ENCODE measurements at places on chromosomes 13 and 19.

DNA sequence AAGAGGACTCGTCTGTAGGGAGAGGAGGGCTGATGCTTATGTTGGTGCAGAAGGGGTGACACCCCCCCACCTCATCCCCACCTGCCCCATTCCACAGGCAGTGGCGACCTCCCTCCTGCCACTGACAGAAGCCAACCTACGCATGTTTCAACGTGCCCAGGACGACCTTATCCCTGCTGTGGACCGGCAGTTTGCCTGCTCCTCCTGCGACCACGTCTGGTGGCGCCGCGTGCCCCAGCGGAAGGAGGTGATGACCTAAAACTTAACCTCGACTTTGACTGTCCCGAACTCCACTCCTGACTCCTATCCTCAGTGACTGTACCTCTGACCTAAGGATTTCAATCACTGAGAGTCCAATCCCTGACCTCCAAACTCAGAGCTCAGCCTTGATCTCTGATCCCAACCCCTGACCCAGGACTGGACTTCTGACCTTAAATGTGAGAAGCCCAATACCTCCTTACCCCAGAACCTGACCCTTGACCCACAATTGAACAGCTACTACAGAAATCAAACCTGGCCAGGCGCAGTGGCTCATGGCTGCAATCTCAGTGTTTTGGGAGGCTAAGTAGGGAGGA lies 3.8 kb downstream of the SHFL start:
- no peak for DNase-seq

DNA sequence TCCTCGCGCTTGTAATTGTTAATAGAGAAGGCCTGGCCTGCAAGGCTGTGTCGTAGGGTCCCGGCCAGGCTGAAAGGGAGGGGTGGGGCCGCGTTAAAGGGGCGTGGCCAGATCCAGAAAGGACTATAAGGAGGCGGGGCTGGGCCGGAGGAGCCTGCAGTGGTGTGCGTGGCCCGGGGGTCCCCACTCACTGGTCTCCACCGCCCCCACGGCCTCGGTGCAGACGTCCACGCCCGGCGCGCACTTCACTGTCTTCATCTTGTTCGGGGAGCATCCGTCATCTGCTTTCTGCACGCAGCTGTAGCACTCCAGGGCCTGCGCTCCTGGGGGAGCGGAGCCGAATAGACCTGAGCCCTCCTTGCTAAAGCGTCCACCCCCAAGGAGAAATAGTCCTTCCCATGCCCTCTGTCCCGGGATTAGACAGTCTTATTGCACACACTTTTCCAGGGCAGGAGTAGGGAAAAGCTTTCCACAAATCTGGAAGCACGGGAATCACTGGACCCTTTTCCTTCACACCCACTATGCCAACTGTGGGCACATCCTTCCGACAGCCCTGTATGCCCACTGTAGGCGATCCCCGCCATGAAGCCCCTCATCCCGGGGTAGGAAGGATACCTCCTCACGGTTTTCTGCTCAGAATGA lies 1.2 kb downstream of the LYPD3 start:
- DNase-seq, result peak; percentile 8

DNA sequence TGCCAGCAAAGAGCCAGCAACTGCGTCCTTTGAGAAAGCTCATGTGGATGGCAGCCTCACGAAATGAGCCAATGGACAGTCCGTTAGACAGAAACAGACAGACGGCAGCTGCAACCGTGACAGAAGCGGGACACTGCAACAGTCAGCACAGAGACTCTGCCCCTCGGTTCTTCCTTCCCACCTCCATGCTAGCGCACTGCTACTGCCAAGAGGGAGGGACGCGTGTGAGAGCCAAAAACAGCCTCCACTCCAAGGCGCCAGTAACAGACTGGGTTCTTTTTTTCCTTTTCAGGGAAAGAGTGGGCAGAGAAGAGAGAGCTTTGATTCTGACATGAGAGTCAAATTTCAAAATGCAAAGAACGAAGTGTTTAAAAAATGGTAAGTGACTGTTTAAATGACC lies 77.5 kb downstream of the SERP2 start:
- DNase-seq, result no peak

DNA sequence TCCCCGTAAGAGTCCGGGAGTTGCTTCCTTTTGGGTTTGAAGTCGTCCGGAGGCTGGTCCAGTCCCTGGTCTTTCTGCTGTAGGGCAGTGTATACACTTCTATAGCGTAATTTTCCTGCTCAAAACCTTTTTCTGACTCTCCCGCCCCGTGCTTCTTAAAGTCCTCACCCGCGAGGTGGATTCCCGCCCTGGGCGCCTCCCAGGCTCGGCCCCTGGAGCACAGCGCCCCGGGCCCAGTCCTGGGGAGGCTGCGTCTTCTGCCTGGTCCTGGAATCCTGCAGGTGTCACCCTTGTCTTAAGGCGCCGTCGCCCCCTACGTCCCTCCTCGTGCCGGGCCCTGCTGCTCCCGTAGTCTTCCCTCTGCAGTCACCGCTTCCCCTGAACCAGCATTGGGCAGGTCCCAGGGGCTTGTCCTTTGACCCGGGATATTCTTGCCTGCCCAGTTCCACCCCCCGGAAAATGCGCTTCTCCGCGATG lies 34.4 kb upstream of the ZNF808 start:
- DNase-seq, result peak; percentile 50

- no peak for DNase-seq
Measured at GRCh38 chr19:38675611-38676010, 28.2 kb downstream of the ACTN4 start.

GRCh38 chr13:110942248-110942981 lies 27.5 kb upstream of the ANKRD10 start:
- no peak for DNase-seq

- peak; percentile 30 for DNase-seq
Measured at GRCh38 chr13:48216204-48216711, 16.7 kb upstream of the ITM2B start.

DNA sequence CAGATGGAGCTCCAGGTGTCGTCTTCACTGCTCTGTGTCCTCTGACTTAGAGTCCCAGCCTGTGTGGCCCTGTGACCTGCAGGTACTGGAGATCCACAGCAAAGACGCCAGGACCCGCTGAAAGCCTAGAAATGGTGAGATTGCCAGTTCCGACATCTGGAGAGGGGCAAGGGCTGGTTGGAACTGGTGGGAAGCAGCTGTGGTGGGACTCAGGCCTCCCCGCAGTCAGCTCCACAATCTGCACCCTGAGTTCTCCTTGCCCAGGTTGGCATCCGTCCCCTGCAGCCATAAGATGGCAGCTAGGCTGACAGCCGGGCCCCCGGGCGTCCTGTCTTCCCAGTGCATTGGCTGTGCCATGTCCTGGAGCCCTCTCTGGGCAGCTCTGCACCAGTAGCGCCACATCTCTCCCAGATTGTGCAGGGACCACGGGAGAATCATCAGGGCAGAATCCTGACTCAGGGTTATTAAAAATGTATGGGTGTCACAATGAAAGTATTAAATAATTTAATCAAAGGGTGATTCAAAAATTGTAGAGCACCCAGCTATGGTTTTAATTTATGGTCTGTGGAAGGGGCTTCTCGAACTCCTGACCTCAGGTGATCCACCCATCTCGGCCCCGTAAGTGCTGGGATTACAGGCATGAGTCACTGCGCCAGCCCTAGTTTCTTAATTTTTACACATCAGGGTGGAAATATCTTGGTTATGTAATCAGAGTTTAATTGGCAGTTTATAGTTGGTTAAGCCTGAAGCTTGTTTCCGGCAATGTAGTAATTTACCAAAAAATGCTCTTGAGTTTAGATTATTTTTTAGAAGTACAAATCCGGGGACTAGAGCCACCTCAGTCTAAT lies 32.2 kb upstream of the ZNF681 start:
- no peak for DNase-seq

DNA sequence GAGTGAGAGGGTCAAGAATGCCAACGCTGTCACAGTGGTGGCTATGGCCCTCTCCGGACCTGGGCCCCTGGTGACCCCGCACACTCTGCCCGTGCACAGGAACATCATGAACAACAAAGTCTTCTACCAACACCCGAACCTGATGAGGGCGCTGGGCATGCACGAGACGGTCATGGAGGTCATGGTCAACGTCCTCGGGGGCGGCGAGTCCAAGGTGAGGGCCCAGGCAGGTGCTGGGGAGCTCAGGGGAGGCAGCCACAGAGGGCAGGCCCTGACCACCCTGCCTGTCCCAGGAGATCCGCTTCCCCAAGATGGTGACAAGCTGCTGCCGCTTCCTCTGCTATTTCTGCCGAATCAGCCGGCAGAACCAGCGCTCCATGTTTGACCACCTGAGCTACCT lies 62.6 kb downstream of the RYR1 start:
- no peak for DNase-seq

DNA sequence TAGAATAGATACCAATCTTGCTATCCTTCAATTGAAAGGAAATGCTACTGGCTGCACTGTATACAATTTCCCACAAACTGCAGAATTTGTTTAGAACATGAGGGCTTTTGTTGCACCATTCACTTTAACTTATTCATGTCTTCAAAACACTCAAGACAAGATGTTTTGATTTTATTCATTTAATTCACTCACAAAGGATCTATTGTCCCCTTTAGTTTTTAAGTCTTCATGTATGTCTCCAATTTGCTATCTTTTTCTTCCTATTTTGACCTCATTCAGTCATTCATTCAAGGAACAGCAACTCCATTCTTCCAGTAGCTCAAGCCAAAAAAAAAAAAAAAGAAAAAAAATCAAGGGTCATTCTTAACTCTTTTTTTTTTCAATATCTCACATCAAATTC lies 130.6 kb upstream of the SOX21 start:
- DNase-seq, result no peak

DNA sequence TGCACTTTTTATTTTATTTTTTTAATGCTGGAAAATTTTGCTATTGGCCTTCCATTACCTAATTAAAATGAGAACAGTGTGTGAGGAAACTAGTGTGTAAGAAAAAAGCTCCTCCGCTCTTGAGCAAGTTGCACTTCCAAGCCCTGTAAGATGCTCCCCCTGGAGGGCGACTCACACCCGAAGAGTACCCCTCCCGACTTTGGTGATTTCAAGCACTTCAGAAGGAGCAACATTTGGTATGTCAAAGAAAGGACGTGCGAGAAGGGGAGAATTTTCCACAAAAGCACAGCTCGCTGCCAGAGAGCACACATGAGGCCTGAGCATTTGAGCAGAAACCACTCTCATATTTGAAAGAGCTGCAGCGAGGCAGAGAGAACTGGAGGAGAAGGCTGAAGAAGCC lies 504.4 kb downstream of the FGF9 start:
- DNase-seq, result no peak

DNA sequence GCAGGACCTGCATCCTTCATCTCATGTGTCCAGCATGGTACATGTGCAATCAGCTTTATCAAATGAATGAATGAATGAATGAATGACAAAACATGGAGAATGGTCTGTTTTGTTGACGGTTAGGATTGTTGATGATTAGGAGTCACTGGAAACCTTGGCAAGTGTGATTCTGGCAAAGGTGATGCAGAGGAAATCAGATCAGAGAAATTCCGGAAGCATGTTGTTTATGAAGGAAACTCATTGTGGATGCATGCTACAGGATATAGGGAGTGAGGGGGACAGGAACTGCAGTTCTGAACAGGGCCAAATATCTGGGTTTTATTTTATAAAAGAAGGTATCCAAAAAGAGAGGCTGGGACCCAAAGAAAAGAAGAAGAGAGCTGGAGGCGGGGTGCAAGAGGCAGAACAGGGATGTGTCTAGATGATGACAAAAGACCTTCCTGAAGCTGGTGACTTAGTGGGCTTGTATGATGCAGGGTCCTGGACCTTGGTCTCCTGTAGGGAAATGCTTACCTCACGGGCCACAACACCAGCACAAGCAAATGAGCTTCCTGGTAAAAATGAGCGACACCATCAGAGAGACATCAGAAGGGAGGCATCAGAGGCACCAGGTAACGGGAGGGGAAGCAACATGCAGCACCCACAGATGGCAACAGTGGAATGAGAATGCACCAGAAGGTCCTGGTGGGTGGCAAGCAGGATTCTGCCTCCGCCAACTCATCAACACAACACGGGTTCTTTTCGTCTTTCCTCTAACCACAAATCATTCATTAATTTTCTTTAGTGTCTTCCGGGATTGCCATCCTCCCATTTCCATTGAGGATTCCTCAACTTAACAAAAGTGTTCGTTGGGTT lies 159.6 kb downstream of the FOXO1 start:
- no peak for DNase-seq

- DNase-seq, result no peak
Measured at GRCh38 chr19:49851456-49852259, 699 bp downstream of the PTOV1 start.

GRCh38 chr19:1229056-1229923 lies 8.5 kb downstream of the CBARP start:
- no peak for DNase-seq

GRCh38 chr13:86932776-86933334 lies 738.3 kb upstream of the SLITRK5 start:
- peak; percentile 27 for DNase-seq

GRCh38 chr19:42269478-42270345 lies 660 bp downstream of the CIC start:
- no peak for DNase-seq

GRCh38 chr13:51235756-51236490 lies 13.7 kb downstream of the FAM124A start:
- DNase-seq, result no peak

DNA sequence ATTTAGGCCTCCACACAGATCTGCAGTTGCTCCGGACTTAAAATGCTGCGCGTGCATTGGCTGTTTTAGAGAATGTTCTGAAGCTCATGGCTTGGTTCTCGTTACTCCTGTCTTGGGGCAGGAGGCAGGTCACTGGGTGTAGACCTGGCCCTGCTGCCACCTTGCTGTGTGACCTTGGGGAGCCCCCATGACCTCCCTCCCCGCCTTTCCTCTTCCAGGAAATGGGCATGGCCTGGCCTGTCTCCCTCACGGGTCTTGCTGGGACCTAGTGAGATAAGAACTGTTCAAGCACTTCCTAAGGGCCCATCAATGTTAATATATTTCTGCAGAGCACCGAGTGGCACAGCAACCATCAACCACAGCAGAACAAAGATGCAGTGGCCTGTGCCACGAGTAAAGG lies 49.4 kb downstream of the KLF2 start:
- DNase-seq, result no peak

DNA sequence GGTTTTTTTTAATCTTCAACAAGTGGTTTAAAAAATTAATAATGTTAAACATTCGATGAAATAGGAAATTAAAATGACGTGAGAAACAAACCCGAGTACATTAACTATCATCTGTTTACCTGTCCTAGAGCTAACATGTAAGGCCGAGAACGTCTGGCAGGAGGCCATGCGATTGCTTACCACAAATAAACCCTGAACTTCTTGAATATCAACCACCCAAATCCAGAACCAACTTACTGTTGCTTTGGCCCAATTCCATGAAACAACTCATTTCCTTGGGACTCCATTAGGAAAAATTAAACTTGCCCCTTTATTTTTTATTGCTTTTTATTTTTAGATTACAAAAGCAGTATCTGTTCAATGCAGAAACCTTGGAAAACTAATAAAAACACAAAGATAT lies 228.9 kb upstream of the IRS2 start:
- no peak for DNase-seq

- DNase-seq, result no peak
Measured at GRCh38 chr13:99339736-99340397, 32.7 kb upstream of the GPR183 start.

All from NT2/D1 (cell line).